ENCODE measurements at places on chromosomes 7 and 10.

DNA sequence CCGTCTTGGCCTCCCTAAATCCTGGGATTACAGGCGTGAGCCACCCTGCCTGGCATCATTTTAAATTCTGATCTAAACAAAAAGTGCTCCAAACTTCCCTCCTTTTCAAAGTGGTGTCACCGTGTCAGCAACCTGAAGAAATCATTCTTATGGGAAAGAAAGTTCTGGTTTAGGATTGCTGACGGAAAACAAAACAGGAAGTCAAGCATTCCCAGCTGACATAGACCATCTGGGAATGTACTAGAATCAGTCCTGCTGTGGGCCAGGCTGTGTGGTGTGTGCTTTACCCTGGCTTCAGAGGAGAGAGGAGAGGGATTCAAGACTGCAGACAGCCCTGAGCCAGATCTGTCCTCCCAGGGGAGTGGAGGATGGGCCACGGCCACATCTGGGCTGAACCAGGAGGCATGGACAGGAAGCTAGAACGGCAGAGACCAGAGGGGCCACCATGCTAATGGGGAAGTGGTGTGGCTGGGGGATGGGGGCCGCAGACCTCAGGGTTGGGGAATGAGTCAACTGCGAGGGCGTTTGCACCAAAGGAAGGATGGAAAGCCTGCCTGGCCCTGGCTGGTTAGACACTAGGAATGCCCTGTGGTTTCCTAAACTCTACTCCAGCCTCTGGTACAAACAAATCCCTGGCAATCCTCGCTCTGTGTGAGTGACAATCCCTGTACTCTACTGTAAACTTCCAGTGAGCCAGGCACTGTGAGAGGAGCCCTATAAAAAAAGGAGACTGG lies 16.7 kb upstream of the CLIP2 start:
- ATAC-seq, result peak; percentile 95

DNA sequence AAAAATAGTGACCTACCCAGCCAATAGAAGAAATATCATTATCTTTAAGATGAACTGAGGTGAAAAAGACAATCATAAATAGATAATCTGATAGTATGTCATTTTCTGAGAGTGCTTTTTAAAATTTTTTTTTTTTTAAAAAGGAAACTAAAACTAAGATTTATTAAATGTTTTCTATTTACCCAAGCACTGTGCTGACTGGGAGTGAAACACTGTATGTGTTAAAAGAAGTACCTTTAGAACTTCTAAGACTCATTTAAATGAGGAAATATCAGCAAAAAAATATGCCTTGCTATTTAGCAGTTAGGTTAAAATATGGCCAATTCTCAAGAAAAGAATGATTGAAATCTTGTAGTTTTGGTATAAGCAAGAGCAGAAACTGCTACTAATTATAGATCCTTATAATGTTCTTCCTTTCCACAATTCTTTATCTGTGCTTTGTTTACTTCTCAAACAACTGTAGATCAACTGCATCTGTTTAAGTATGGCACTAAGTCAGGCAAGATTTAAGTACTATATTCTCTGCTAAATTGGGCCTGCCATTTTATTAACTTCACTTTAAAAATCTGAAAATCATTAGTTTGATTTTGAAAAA lies 39.5 kb upstream of the WNT2 start:
- no peak for ATAC-seq

- no peak for ATAC-seq
Measured at GRCh38 chr7:102152672-102153598, 133.7 kb upstream of the SH2B2 start.

DNA sequence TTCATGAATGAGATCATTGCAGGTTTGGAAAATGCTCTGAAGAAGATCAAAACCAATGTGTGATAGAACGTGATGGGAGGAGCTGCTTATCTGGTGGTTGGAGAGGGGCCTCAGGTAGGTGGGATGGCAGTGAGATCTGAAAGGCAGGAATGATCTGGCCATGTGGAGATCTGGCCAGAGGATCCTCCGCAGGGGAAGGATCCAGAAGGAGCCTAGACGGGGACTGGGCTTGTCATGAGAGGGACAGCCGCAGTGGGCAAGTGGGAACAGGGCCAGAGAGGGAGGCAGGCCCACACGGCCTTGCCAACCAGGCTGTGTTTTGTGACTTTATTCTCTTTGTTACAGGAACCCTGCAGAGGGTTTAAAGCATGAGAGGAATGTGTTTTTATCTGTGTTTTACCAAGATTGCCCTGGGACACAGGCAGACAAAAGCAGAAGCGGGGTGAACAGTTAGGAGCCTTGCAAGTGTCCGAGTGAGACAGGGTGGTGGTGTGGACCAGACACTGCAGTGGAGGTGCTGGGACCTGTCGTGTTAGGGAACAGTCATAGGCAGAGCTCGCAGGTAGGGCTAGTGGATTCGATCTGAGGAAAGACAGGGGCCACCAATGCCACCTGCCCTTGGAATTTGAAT lies 66.6 kb downstream of the TLL2 start:
- no peak for ATAC-seq

DNA sequence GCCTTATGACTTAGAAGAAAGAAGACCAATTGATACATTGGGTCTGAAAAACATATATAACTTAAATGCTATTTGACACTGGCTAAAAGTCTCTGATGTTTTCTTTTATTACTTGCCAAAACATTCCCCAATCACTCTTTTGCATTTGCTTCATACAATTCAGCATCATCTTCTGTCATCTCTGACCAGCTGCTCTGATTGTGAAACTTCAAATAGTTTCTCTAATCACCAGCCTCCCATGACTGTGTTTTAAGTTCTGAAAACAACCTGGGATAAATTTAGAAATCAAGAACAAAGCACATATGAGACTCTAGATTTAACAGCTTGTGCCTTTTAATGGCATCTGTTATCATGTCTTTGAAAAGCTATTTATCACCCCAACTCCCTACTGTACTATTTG lies 208.4 kb upstream of the KCND2 start:
- no peak for ATAC-seq

DNA sequence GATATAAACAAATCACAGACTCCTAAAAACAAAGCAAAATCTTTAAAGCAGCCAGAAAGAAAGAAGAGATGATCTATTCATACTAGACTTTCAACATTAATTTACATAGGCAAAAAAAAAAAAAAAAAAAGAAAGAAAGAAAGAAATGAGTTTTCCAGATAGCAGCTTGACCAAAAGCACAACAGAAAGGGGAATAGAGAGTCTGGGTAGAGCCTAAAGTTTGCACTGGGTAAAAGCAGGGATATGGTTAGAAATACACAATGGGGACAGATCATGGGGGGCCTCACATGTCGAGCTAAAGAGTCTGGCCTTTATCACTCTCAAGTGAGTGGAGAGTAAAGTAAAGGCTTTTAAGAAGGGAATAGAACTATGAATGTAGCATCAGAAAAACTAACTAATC lies 169.8 kb downstream of the SGMS1 start:
- ATAC-seq, result no peak

GRCh38 chr7:139732471-139733167 lies 45.2 kb downstream of the HIPK2 start:
- no peak for ATAC-seq

Measured in stimulated activated memory B cell treated with anti-CD40 and anti-IgM and Interleukin-4, amounts not matched to agents 10 μg/mL and 1 μg/mL and 100 μg/mL, for 72 hours (primary cell).